ENCODE measurements at places on chromosomes 16 and 17.
A peak's percentile ranks its signal among the peaks of the same experiment; 100 is the strongest.

DNA sequence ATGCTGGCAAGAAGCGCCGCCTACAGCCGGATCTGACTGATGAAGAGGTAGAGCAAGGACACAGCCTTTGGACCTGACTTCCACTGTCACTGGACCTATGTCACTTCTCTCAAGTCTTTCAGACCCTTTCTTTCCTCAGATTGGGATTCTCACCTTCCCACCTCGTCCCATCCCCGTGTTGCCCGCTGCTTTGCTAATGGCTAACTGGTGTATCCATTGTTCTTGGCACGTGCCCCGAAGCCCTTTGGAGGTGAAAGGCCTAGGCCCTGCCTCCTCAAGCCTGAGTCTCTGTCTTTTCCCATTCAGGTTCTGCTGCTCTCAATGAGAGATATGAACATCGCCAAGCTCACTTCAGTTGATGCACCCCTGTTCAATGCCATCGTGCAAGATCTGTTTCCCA lies 53.3 kb upstream of the KDM6B start:
- no peak for DNase-seq

DNA sequence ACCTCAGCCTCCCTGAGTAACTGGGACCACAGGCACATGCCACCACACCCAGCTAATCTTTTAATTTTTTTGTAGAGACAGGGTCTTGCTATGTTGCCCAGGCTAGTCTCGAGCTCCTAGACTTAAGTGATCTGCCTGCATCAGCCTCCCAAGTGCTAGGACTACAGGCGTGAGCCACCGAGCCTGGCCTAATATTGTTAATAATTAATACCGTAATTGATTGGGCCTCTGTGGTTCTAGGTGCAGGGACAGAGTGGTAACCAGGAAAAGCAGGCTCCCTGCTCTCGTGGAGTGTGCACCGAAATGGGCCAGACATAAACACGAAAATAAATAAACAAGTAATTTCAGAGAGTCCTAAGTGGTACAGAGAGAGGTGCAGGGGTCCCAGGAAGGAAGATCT lies 241.0 kb downstream of the GSG1L start:
- DNase-seq, result peak; percentile 53

- DNase-seq, result peak; percentile 53
These were observed 82.3 kb downstream of the CMIP start for GRCh38 chr16:81526935-81527334.

GRCh38 chr17:34379868-34380267 lies 16.8 kb upstream of the CCL1 start:
- no peak for DNase-seq

DNA sequence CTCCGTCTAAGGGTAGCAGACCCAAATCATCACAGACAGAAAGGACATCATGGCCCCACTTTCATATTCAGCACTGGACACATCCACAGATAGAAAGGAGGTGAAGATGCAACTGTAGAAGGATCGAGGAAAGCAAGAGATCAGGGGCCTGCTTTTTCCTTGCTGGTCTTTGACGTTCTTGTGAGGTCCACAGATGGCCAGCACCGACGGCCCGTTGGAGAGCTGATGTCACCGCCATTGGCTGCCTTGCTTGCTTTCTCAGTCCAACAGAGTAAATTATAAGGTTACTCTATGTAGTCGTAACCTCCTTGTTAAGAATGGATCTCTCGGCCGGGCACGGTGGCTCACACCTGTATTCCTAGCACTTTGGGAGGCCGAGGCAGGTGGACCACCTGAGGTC lies 5.1 kb upstream of the RBFOX3 start:
- DNase-seq, result no peak

- peak; percentile 71 for DNase-seq
These were observed 23.5 kb downstream of the SMTNL2 start for GRCh38 chr17:4607773-4608187.

GRCh38 chr16:12314653-12315185 lies 338.2 kb downstream of the SNX29 start:
- no peak for DNase-seq

- no peak for DNase-seq
These were observed 423.1 kb upstream of the DYNLRB2 start for GRCh38 chr16:80117556-80118130.

DNA sequence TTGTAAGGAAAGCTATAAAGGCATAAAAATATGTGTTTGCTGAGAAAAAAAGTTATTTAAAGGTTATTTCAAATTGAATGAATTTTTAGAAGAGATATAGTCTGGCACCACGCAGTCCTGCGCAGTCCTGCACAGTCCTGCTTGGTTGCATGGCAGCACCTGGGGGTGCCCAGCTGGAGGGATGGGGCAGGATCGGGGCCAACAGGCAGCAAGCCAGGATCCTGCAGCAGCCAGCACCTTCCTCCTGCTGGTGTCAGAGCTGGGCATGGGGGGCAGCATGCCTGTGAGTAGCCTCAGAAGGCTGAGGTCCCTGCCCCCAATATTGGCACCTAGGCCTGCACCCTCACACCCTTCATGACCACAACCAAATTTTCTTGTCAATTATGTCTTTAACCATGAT lies 46.0 kb downstream of the GLG1 start:
- no peak for DNase-seq

All from mucosa of gallbladder (tissue), 1 donor.